ENCODE measurements at places on chromosomes 6 and 20. TPM values are rescaled to one million over a fixed set of nuclear protein-coding genes. Genes with fewer than 3 reads are reported as not detected.

DNA sequence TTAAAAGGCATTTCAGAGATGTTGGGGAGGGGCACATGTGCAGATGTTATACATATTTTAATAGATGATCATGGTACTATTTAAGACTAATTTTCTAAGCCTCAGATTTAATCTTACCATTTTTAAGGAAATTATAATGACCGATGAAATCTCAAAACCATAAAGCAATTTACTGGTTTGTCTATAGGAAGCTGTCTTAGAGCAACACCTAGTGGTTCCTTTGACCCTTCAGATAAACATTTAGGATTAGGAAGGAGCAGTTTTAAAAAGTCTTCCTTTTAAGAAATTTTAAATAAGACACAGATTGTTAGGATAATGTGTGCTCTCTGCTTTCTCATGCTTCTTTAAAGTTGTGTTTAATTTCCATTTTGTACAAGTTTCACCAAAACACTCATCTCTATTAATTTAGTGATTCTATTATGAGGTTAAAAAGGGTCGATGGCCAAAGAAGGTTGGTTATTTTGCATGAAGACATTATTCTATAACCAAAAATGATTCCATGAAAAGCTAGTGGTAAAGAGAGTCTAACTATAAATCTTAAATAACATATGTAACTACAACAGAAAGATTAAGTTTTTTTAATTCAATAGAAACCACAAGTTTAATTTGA, 376.4 kb downstream of the HACE1 start:
- no peak for DNase-seq

- no peak for DNase-seq
Observed at GRCh38 chr6:130843575-130844320, 16.5 kb downstream of the SMLR1 start.

GRCh38 chr6:162964488-162965140, 236.8 kb downstream of the PACRG start:
- DNase-seq, result peak; percentile 76

DNA sequence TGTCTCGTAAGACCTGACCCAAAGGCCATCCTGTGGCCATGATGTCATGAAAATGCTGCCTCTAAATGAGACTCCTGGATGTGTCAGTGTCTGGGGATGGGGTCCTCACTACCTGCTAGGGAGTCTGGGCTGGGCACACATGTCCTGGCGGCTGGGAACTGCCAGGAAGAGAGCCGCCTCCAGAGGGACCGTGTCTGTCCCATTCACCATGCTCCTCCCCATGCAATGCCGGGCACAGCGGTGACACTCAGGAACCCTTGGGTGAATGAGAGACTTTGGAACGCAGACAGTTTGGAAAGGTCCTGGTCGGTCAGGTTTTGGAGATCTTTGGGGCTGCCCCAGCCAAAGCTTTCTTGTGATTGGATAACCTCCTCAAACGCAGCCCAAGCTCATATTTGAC, 40.1 kb upstream of the GTSF1L start:
- DNase-seq, result no peak

- no peak for DNase-seq
Observed at GRCh38 chr6:15952231-15953151, 176.4 kb upstream of the MYLIP start.

DNA sequence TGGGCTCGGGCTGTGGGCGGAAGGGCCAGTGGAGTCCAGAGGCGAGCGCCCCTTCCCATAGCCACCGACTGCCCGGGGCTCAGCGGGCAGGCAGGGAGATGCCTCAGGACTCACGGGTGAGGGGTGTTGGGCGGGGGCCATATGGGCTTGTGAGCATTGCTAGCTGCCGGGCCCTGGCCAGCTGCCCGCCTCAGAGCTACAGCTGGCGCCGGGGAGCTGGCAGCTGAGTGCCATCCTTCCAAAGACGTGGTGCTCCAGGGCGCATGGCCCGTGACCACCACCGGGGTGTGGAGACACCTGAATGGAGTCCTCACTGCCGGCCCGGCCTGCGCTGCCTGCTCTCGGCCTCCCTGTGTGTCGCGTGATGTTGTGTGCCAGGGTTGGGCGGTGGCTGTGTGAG, 10.6 kb upstream of the RBBP8NL start:
- no peak for DNase-seq

- no peak for DNase-seq
Observed at GRCh38 chr20:32534661-32535240, 50.4 kb downstream of the NOL4L start.

DNA sequence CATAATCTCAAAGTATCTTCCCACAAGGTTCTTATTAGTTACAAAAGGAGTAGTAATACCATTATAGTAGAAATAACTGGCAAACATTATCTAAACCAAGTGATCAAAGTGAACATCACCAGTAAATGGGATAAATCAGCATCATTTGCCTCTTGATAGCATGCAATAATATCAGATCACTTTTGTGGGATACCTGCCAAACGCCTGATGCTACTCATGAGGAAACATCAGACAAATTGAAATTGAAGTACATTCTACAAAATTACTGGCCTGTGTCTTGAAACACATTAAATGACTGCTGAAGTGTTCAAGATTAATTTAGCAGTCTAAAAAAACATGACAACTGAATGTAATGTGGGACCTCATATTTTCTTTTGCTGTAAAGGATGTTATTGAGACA, 208.1 kb downstream of the TINAG start:
- DNase-seq, result no peak

The CFB gene
- total RNA-seq, result 5.0 TPM

Measured in cardiac septum (tissue), 1 donor.